ENCODE measurements at places on chromosomes 7 and 10. TPM values are rescaled to one million over a fixed set of nuclear protein-coding genes. Genes with fewer than 3 reads are reported as not detected.

DNA sequence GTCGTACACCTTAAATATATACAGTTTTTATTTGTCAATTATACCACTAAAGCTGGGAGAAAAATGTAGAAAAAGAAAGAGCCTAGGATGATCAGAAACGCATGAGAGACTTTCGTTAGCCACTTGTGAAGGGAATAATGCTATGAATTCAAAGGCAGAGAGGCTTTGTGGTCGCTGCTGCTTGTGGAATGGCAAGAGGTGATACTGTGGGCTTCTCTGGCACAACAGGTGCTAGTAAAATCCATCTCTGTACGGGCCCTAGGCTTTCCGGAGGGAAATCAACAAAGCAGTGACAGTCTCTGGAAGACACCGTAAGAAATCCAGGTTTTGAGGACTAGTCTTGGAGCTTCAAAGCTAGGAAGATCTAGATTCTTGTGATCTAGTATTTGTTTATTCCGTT is 52.6 kb downstream of the LRRC72 start:
- DNase-seq = no peak

Gene PAPSS2
- 17.7 TPM for total RNA-seq

Gene SH3PXD2A
- total RNA-seq = 64.6 TPM

Gene PRPS1L1
- total RNA-seq = not detected

GRCh38 chr10:128526791-128527375 is 400.7 kb upstream of the MKI67 start:
- DNase-seq = peak; percentile 62

Gene HOGA1
- 4.9 TPM for total RNA-seq

DNA sequence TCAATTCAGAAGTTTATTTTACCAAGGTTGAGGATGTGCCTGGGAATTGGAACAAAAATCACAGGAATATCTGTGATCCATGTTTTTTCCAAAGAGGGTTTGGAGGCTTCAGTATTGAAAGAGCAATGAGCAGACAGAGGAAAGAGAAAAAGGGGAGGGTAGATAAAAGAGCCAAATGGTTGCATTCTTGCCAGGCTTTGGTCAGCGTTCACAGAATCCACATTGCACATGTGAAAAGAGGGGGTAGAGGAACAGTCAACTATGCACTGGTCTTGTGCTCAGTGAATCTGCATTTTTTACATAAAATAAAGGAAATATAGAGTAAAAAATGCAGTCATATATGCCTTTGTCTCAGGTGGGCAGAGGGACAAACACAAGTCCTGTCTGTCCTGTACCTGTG is 20.6 kb upstream of the ERCC6 start:
- DNase-seq = no peak

DNA sequence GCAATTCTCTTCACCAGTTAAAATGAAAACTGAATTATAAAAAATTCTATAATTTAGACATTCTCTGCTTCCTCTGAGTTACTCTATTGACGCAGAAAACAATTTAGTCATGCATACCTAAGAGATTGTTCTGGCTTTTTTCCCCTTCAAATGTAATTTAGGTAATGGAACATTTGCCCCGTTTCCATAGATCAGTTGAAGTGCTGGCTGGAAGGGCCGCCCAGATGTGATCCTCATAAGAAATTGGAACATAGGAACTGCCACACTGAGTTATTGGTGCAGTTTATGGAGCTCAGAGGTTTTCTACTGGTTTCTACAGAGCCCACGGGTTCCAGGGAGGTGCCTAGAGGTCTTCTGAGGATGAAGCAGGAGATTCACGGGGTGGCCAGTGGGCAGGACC is 581.7 kb downstream of the SDK1 start:
- no peak for DNase-seq

- no peak for DNase-seq
Observed at GRCh38 chr10:120456626-120457430, at the start of gene PLPP4. PLPP4 (plus strand) TSS chr10:120457227; CDS start chr10:120457306, 79 bp downstream.

Gene MDH2
- 175 TPM for total RNA-seq

Gene TLX1
- total RNA-seq = not detected

DNA sequence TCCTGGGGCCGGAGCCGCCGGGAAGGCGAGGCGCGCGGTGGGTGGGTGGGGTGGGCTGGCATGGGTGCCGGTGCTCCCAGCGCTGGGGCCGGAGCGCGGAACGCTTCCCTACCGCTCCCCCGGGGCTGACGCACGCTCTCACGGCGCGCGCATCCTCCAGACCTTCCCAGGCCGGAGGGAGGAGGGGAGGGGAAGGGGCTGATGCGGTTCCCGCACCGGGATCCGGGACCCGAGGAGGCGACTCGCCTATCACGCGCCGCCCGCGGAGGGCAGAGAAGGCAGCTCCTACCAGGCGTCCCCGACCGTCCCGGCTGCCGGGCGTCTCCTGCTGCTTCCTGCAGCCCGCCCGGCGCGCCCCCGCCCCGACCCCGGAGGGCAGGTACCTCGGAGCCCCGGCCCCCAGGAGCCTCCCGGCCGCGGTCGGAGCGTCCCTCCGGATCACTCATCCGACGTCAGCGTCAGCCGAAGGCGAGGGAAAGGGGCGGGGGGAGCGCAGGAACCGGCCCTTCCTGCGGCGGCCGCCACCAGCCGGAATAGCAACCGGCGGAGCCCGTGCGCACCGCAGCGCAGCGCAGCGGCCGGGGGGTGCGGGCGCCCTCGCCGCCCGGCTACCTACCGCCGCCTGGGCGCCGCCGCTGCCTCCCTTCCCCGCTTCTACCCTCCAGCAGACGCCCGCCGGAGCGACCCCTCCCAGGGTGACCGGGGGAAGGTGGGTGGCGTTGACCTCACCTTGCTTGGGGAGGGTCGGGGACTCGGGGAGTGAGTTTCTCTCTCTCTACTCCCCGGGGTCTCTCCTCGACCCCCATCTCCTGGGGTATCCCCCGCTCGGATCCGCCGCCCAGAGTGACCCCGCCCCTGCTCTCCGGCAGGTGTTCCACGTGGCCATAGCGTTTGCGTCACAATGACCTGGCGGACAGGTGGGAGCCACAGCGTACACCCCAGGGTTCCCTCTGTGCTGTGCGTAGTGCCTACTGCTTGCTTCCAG is at the start of gene ICA1:
Gene ICA1, minus strand, starts transcription at position 457 of the 985 bp plus-strand sequence. CDS start 26,241 bp downstream, outside the sequence.
- peak; percentile 63 for DNase-seq

Gene BLOC1S2
- 62.9 TPM for total RNA-seq

Gene TMEM270
- not detected for total RNA-seq

DNA sequence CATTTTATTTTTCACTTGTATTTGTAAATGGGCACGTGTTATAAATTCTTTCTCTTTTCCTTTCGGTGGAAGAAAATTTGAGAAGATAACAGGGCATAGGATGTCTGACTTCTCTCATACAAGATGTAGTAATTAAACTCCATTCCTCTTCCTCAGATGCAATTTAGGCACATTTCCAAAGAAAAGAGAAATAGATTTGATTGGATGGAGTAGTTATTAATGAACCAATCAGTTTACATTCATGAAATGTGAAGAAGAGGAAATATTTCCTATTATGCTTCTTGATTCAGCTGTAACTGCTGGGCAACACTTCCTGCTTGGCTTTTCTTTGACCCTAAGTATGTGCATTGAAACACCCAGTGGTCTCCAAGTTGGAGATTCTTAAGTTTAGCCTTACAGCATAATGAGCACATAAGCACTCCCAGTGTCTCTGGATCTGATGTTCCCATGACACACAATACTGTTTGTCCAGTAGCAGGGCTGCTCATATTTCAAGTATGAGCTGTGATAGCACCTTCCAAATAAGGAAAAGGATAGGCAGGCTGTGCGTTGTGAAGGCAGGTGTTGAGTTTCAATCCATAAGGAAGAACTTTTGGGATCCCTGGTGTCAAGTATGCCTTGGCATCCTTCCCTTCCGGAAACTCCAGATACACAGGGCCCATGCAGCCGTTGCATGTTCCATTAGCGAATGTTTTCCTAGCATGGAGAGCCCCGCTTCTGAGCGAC is 33.4 kb upstream of the COBL start:
- no peak for DNase-seq

DNA sequence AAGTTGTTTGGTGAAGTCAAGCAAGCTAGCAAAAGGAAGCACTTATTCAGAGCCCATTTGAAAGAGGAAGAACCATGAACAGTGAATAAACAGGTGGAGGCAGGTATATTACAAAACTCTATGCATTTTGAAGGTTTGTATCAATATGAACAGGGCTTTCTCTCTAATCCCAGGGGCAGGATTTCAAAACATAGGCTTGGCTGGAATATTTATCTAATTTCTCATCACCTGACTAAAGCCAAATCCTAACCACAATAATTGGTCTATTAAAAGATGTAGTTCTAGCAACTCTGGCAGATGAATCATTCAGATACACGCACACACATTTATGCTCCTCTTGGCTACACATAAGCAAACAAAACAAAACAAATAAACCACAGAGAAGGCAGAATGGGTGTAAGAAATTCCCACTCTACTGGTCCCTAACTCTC is 554.4 kb downstream of the INHBA start:
- DNase-seq = no peak

Gene ETV1
- total RNA-seq = 36.4 TPM

Gene HOXA5
- total RNA-seq = not detected

- DNase-seq = no peak
Observed at GRCh38 chr7:66296557-66296956, 91.4 kb downstream of the TPST1 start.

Gene TRIL
- total RNA-seq = 37.7 TPM

DNA sequence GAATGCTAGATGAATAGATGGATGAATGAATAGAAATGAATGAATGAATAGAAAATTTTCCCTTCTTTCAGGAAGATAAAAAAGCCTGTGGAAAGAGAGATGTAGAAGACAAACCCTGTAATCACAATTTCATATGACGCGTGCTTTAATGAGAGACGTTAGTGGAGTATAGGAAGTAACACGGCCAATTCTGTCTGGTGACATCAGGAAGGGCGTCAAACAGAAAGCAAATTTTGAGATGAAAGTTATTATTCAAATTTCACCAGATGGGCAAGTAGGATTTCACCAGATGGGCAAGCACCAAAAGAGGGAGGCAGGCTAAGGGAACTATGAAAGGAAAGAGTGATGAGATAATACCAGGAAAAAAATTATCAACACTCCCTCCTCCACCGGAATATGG is 128.9 kb upstream of the PRSS1 start:
- DNase-seq = no peak

Gene NFE2L3
- 1.2 TPM for total RNA-seq

DNA sequence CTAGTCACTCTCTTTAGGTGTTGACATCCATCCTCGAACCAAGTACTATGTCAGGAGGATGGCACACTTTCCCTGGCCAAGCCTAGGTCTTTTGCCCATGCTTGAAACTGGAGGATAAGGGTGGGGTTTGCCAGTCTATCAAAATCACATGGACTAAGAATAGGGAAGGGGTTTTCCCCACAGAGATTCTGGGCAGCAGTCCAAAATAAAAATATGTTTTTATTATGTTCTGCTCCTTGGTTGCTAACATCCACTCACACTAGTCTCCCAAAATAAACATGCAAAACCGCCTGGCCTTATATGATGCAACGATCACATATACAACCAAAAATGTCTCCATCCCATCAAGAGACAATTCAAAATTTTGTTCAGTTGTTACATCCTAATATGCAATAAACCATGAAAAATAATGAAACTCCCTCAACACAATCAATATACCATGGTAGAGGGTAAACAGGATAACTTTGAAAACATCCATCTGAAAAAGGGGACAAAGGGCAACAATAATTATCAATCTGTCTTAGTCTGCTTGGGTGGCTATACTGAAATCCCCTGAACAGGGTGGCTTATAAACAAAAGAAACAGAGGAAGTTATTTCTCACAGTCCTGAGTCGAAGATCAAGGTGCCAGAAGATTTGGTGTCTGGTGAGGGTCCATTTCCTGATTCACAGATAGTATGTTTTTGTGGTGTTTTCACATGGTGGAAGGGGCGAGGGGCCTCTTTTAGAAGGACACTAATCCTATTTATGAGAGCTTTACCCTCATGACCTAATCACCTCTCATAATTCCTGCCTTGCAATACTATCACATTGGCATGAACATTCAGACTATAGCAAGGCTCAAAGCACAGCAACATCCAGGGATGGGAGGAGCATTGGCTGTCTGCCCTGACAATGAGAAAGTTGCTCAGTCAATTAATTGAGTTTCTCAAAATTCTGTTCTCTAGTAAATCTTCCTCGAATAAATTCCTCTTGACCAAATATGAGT is 159.3 kb downstream of the ETV1 start:
- DNase-seq = no peak

Gene RINT1
- total RNA-seq = 29.3 TPM

Gene GJC3
- not detected for total RNA-seq

Gene RBM28
- total RNA-seq = 54.3 TPM

GRCh38 chr10:4219901-4220300 is 434.9 kb upstream of the KLF6 start:
- no peak for DNase-seq

DNA sequence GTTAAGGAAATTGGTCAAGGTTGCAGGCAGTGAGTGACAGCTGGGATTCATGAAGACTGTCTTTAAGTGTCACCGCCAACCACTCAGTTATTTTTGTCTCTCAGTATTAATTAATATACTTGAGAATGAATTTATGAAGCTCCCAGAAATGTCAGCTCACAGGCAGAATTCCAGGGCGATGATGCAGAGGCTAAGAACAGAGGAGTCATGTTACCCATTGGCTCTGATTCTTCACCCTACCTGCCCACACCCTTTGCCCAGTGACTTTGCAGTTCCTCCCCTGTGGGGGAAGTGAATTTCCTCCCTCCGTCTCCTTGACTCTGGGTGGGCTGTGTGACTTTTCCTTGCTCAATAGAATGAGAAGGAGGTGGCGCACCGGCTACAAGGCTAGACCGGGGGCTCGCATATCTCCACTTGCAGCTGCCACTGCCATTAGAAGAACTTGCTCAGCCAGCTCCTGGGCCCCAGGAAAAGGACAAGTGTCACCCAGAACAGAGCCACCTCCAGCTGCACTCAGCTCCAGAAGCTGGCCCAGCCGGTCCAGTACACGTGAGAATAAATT is 157.1 kb upstream of the PRKCQ start:
- DNase-seq = no peak

GRCh38 chr7:97015756-97016380 is 8.8 kb downstream of the DLX5 start:
- no peak for DNase-seq

DNA sequence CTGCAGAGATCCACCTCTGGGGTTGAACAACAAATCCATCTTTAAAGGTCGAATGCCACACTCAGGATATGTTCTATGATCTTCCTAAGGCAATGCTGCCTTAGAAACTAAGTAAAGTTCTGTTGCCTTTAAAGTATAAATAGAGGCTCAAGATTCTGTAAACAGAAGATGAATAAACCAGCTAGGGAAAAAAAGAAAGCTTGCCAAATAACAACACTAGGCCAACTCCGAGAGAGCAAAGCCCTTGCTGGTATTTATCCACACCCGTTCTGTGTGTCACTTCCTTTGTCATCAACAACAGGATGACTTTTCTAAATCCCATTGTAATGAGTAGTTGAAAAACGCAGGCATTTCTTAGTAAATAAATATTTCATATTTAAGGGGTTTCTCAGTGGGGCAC is 330.0 kb upstream of the GLI3 start:
- DNase-seq = no peak

DNA sequence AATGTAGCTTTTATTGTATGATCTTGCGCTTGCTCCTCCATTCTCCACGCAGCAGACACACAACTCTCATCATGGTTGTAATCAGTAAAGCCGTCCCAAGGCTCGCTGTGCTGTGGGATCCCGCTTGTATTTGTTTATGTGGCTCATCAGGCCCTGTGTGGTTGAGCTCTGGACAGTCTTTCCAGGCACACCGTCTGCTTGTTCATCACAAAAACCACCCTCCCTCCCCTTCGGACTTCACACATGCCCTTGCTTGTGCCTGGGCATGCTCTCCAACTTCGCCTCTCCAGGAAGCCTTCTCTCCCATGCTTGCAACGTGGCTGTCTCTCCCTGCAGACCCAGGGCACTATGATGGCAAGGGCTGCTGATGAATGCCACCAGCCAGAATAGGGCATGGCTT is 62.4 kb downstream of the HK1 start:
- DNase-seq = no peak
